ENCODE measurements at places on chromosomes 5 and 9.

DNA sequence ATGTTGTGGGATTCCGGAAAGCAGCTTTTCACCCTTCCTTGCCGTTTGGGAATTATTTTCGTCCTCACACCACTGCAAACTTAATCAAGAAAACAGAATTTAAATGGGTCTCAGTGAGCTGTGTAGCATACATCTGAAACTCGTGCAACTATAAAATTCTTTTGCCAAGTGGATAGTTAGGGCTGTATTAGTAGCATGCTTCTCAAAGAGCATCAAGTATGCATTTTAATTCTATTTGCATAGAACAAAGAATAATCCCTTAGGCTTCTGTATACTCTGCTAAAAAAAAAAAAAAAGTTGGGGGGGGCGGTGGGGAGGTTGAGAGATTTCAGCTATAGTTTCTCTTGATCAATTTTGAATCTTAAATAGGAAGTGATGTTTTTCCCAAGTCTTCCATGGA is 11.8 kb upstream of the APBA1 start:
- no peak for DNase-seq

DNA sequence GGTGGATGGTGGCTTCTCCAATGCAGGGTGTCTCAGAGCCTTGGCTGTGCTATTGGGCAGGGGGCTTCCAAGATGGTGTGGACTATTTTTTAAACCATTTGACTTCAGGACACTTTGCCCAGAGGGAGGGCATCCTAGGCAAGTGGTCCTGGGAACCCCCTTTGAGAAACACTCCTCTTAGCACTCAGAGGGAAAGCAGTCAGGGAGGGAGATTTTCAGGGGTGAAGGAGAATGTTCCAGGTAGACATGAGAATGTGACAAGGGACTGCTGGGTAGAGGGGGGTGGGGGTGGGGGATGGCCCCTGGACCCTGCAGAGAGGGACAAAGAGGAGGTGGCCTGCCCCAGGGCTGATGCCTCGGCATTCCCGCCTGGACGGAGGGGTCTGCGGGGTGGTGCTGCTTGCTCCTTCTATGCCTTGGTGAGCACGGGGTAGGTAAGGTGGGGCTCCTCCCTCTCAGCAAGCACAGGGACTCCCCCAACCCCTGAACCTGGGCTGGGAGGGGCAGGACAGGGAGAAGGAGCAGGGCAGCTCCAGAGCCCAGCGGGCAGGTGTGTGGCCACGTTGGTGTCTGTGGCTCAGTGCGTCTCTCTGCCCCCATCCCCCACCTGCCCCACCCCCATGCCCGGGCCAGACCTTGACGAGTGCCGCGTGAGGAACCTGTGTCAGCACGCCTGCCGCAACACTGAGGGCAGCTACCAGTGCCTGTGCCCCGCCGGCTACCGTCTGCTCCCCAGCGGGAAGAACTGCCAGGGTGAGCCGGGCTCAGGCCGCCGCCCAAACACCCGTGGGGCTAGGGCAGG is 13.8 kb upstream of the ASS1 start:
- no peak for DNase-seq

- peak; percentile 54 for DNase-seq
Measured at GRCh38 chr5:8908055-8908683, 637.7 kb downstream of the SEMA5A start.

- DNase-seq = no peak
Measured at GRCh38 chr9:27043176-27043575, 37.7 kb upstream of the LRRC19 start.

DNA sequence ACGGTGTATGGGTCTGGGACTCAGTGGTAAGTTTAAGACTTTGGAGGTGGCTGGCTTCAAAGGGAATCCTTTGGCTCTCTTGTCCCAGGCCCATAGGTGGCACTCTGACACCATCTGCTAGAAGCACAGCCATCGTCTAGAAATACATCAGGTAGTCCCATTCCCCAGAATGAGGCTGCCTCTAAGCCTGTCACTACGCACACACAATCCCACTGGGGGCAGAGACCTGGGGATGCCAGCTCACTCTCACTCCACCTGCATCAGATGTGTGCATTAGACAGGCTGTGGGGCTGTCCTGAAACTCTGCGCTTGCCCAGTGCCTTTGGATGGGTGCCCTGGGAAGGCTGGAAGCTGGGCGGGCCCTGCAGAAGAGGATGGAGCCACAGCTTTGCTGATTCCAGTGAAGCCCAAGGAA is 127.5 kb upstream of the PANK3 start:
- no peak for DNase-seq

- DNase-seq = no peak
Measured at GRCh38 chr5:65861830-65862241, 64.5 kb upstream of the ERBIN start.

GRCh38 chr9:13395156-13395555 is 115.7 kb upstream of the MPDZ start:
- no peak for DNase-seq

DNA sequence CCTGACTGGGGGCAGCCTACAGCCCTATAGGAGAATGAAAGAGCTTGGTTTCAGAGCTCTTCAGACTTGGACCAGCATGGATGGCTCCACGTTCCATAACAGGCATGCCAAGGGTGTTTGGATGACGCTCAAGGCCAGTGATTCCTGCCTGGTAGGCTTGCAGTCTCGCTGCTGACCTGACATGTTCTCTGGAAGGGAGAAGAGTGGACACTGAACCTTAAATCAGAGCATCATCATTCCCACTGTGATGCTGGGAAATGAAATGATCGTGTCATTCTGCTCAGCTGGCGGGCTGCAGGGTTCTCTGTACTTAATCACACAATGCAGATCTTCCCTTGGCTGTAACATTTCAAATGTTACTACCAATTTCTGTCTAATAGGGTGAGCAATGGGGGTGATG is 57.0 kb downstream of the CFAP90 start:
- DNase-seq = no peak

GRCh38 chr5:43711496-43711895 is 108.5 kb downstream of the NNT start:
- no peak for DNase-seq

- no peak for DNase-seq
Measured at GRCh38 chr5:116002116-116002906, 30.0 kb upstream of the ARL14EPL start.

DNA sequence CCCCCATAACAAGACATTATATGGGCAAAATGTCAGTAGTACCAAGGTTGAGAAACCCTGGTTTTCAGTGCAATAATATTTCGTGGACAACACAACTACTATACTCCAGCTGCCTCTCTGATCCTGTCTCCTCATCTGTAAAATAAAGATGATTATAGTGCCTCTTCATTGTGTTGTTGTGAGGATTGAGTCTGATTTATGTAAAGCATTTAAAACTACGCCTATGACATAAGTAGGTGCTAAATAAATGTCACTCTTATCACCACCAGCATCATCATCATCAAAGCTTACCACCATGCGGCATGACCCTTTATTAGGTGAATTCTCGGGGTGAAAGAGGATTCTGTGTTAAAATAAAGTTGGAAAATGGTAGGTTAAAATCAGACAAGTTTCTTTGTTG is 67.8 kb upstream of the IFNE start:
- no peak for DNase-seq

DNA sequence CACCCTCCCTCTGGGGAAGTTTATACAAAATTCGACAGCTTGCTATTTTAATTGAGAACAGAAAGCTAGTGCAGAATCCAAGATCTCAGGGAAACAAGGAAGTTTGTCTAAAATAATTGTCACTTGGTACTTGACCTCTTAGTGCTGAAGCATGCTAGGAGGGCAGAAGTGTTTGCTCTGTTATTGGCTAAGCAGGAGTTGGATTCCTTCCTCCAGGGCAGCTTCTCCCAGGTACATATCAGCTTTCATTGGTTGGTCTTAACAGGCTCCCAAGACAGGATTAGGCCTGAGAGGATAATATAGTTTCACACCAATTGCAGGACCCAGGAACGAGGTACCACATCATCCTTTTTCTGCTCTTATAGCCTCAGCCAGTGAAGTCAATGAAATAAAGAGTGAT is 432.8 kb downstream of the IRX1 start:
- DNase-seq = no peak

- DNase-seq = no peak
Measured at GRCh38 chr5:67104859-67105258, 91.7 kb downstream of the CD180 start.

DNA sequence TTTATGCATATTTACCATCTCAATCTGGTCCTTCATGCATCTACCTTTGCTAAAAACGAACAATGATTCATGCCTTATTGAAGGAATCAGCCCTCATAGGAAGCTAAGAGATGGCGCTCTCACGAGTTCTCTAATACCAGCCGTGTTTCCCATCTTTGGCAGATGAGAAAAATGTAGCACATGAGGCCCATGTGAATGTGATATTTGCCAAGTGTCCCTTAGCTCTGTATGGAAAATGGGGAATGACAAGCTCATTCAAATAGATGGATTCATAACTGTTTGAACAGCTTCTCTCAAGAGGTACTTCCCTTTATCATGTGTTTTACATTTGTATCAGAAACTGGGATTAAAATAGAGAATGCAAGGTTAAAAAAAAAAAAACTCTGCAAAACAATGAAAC is 66.1 kb downstream of the TTC39B start:
- DNase-seq = no peak

DNA sequence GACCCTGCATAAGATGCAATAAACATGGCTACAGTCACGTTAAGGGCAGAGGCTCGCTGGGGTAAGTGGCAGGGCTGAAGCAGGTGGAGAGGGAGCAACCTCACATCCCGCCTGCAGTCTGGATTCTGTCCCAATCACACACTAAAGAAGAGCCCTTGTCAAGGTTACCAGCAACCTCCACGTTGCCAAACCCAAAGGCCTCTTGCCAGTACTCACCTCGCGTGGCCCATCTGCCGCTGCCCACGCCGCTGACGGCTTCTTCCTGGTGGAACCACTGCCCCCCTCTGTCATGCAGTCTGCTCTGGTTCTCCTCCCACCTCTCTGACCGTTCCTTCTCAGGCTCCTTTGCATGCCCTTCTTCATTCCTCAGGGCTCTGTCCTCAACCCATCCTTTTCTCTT is 8.8 kb downstream of the AQP7 start:
- no peak for DNase-seq

DNA sequence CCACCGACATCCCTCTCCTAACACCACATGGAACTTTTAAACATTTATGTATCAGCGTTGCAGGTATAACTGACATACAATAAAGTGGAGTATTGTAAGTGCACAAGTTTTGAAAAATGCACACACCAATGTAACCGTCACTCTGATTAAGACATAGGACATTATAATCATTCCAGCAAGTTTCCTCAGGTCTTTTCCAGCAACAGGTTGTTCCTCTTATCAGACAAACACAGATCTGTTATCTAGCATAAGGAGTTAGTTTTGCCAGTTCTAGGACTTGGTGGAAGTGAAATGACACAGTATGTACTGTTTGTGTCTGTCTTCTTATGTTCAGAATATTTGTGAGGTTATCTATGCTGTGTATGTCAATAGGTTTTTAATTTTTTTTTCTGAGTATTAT is 69.5 kb upstream of the TRPC7 start:
- DNase-seq = no peak

DNA sequence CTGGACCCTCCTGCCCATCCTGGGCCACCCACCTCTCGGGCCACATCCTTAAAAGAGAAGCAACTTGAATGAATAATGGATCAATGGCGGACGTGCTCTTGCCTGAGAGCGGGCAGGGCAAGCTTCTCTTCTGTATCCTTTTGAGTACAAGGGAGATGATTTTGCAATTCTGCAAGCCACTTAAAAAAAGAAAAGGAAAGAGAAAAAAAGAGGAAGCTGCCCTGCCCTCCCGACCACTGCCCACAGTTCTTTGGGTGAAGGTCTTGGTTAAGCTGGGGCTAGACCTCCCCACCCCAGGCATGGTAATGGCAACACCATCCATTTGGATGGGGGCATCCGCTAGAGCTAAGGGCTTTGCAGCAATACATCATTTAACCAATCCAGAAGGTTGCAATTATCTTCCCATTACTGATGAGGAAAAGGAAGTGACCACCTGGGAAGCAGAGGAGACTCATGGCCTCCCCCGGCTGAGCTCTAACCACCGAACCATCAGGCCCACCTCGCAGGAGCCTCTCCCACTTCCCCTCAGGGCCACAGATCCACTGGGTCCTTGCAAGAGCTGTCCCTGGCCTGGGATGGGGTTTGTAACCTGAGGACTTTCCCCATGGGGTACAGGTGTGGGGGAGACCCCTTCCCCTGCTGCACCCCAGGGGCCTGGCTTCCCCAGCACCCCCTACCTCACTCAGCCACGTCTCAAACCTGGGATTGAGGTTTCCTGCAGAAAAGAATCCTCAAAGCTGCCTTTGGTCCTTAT is 27.8 kb upstream of the LAMC3 start:
- no peak for DNase-seq

GRCh38 chr9:133248726-133249295 is 26.2 kb downstream of the ABO start:
- DNase-seq = no peak

DNA sequence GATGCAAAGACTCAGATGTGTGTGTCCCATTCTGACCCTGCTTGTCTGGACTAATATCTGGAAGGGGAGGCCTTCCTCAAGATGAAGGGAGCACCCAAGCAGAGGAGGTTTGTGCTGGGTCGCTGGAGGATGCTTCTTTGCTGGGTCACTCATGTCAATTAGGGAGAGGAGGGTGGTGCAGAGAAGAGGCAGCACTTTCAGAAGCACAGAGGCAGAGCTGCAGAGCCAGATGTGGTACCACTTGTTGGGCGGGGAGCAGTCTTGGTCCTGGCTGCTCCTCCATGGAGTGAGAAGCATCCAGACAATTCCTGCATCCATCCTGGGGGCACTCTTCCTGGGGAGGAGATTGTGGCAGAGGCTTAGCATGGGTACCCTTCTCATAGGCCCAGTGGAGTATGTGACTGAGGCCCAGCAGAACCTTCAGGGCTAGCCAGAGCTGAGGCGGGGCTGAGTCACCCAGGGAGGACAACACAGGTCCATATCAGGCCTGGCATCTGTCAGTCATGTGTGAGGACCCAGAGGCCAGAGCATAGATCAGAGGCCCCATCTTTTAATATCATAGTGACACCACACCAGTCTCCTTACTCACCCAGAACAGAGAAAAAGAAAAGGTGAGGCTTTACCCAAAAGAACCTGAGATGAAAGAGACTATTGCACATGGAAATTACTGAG is 59.8 kb downstream of the TNFSF15 start:
- no peak for DNase-seq

DNA sequence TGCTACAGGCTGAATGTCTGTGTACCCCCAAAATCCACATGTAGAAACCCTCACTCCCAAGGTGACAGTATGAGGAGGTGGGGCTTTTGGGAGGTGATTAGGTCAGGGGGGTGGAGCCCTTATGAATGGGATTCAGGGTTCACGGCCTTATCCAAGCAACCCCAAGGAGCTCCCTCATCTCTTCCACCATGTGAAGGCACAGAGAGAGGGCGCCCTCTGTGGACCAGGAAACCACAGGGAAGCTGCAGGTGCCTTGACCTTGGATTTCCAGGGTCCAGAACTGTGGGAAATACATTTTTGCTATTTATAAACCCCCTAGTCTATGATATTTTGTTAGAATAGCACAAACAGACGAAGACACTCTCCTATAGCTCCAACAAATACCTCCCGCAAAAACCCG is 53.6 kb upstream of the IRX2 start:
- no peak for DNase-seq

DNA sequence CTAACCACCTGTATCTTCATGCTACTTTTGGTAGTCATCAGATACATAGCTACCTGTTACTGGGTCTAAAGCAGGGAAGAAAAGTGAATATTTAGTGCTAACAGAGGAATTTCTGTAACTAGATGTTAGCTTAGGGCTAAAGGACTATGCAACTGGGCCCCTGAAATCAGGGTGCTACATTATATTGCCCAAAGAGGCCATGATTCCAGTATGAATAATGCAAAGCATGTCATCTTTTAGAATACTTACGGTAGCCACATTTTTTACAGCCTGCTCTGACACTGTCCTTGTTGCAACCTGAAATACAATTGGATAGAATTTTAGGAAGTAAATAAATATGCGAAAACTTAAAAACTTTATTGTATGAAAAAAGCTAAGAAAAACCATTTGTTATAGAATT is 14.4 kb downstream of the SREK1IP1 start:
- DNase-seq = no peak

All from inflammatory macrophage treated with lipopolysaccharide for 1 hour (primary cell).